ENCODE measurements at places on chromosomes 2 and 18.

- DNase-seq = no peak
Measured at GRCh38 chr18:39994498-39994897, 1960.5 kb upstream of the PIK3C3 start.

DNA sequence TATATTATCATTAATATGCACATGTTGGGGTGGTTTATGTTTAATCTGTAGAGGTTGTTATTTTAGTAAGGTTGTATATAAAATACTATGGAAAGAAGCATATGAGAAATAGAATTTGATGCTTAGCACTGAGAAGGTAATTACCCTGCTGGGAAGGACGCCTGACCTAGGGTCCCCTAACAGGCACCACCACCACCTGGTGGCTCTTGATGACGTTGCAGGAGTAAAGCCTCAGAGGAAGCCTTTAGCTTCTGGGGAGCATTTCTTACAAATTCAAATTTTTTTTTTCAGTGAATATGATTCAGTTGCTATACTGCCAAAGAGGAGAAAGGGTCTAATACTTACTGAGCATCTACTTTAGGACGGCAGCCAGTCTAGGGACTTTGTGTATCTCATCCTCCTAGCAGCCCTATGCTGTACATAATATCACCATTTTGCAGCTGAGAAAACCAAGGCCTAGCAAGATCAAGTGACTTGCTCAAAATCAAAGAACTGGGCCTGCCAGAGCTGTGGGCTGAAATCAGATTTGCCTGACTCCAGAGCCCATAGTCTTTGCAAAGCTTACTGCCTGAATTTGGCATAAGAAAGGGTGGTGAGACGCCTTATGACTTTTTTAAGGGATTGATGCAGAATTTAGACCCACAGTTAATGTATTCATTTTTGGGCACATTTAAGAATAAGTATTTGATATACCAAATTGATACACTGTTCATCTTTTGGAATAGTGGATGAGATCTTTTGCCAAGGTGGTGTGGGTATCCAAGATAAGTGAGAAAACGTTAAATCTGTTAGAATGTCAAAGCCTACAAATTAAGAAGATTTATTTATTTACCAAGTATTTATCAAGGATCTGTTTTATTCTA lies 78.8 kb upstream of the GAREM1 start:
- DNase-seq = peak; percentile 6

GRCh38 chr2:217866457-217866856 lies 136.3 kb downstream of the TNS1 start:
- no peak for DNase-seq

- DNase-seq = no peak
Measured at GRCh38 chr2:46857871-46858701, 57.5 kb downstream of the MCFD2 start.

DNA sequence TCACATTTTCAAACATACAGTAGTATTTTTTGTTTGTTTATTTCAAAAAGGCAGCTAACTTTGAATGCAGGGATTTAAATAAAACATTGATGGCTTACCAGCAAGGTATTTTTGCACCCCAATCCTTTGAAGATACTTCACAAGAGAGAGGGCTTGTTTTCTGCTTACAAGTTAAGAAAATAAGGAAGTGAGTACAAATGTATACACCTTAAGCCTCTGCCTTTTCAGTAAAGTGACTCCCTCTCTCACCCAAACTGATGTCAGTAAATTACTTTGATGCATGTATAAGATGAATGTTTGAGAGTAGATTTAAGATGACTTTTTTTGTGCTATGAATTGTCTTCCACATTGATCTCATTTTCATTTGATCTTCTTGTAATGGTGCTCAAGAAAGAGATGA lies 820.0 kb downstream of the CPS1 start:
- no peak for DNase-seq

DNA sequence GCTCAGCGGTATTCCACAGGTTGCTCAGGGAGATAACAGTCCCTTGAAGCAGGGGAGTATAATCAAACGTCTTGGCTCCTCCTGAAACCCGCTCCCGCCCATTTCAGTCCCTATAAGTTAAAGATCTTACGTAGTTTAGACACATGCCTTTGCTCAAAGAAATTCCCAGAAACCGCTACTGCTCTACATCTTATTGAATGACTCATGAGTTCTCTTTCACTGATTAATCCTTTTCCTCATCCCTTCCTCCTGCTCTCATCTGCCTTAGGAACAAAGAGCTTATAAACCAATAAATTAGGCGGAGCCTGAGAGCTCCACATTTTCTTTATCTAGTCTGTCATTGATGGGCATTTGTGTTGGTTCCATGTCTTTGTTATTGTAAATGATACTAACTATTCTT lies 4.2 kb upstream of the SERPINB4 start:
- DNase-seq = no peak

DNA sequence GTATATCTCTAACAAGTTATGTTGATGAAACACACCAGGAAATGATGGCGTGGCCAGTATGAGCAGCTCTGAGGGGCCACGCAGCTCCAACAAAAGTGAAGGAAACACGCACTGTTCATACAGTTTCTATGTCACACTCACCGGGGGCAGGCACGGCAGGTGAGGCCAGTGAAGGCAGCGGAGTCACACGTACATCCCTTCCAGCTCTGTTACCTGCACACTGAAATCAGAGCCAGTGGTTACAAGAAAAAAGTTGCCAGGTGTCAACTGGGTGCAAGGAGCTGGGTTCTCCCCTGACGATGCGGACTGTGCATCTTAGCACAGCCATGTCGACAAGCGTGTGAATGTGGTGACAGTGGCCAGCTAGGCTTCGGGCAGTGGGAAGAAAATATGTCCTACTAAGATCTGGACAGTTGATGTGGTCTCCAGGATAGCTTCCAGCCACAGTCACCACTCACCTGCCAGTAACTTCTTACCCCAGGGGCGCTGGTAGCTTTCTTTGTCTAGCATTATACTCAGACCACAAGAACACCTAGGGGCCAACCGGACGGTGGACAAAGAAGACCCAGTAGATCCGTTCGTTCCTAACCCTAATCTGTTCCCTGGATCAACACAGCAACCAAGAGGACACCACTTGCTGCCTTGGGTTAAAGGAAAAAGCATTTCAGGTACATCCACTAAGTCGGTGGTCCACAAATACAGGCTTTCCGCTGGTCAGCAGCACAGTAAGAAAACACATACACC lies 10.1 kb downstream of the HJURP start:
- no peak for DNase-seq

Data from T-helper 2 cell (primary cell).